NCI-H1092 (cell line): ENCODE measurements at places on chromosomes 16 and 17.

GRCh38 chr17:72244494-72244893 lies 123.7 kb downstream of the SOX9 start:
- DNase-seq = no peak

GRCh38 chr16:64731891-64732290 lies 390.0 kb downstream of the CDH11 start:
- no peak for DNase-seq

DNA sequence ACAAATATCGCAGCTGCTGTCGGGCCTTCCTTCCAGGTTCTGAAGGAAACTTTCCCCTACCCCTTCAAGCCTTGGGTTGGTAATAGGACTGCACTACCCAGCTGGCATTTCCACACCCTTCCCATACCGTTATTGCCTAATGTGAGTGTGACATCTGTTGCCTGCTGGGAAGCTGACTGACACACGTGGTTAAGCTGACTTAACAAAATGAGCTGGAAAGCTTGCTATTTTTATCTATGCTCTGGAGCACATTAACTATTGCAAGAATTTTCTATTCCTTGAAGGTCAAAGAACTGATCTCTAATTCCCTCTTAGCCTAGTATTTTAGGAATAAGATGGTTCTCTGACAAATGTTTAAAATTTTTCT lies 79.5 kb downstream of the PMP22 start:
- DNase-seq = no peak

- no peak for DNase-seq
These were observed 18.1 kb upstream of the DLX3 start for GRCh38 chr17:50013079-50013478.

DNA sequence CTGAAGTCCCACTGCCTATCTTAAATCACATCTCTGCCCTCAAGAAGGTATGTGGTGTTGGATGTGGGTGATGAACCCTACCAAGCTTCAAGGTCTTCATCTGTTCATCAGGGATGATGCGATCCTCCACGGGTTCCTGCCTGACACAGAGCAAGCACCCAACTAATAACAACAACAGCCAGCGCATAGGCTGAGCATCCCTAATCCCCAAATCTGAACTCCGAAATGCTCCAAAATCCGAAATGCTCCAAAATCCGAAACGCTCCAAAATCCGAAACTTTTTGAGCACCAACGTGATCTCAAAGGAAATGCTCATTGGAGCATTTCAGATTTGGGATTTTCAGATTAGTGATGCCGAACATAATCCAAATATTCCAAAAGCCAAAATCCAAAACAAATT lies 238.9 kb upstream of the SDK2 start:
- no peak for DNase-seq

- no peak for DNase-seq
These were observed 2.6 kb downstream of the TSPOAP1 start for GRCh38 chr17:58325976-58326468.

DNA sequence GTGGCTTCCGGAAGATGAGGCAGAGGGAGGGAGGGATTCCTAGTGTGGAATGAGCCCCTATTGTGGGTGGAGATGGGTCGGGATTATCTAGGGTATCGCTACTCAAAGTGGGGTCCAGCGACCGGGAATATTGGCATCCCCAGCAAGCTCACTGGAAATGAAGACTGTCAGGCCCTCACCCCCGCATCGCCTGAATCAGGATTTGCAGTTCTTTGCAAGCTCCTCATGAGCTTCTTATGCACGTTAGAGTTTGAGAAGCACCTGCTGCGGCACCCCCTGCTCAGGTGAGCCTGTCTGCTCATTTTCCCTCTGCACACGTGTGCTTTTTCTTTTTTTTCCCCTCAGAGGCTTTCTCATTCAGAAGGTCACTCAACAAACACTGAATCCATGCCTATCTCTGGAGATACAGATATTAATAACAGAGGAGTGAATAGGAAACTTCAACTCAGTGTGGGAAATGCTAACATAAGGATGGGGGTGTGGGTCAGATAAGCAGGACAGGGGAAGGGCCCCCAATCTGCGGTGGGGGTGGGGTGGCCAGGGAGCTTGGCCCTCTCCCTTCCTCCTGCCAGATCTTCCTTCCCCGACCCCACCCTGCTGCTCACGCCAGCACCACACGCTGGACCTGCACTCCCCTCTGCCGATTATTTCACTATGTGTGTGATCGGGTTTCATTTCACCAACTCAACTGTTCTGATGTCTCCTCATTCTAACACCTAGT lies 67.7 kb upstream of the NFAT5 start:
- no peak for DNase-seq

DNA sequence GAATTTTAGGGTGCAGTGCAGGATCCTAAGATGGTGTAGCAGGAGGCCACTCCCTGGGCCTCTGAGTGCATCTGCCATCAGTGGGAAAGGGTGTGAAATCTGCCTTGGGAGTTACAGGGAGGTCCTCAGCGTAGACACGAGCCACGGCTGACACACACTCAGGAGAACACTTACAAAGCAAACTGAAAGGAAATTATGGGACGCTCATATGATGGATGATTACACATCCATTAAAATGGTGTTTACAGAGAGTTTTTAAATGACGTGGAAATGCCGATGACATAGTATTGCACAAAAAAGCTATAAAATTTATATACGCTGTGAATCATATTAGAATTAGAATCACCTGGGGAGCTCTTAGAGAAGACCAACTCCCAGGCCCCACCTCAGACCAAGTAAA lies 175.2 kb downstream of the CCDC182 start:
- no peak for DNase-seq

DNA sequence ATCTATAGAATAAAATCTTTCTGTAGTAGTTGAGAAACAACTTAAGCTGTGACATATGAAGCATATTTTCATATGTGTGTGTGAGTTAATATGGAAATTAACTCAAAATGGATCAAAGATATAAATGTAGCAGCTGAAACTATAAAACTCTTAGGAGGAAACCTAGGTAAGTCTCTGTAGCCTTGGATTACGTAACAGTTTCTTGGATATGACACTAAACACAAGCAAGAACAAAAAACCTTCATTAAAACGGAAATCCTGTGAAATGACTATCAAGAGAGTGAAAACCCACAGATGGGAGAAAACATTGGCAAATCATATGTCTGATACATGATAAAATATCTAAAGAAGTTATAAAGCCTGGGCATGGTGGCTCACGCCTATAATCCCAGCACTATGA lies 104.4 kb downstream of the VPS53 start:
- DNase-seq = no peak

- no peak for DNase-seq
These were observed 51.8 kb downstream of the C17orf67 start for GRCh38 chr17:56781906-56782305.

DNA sequence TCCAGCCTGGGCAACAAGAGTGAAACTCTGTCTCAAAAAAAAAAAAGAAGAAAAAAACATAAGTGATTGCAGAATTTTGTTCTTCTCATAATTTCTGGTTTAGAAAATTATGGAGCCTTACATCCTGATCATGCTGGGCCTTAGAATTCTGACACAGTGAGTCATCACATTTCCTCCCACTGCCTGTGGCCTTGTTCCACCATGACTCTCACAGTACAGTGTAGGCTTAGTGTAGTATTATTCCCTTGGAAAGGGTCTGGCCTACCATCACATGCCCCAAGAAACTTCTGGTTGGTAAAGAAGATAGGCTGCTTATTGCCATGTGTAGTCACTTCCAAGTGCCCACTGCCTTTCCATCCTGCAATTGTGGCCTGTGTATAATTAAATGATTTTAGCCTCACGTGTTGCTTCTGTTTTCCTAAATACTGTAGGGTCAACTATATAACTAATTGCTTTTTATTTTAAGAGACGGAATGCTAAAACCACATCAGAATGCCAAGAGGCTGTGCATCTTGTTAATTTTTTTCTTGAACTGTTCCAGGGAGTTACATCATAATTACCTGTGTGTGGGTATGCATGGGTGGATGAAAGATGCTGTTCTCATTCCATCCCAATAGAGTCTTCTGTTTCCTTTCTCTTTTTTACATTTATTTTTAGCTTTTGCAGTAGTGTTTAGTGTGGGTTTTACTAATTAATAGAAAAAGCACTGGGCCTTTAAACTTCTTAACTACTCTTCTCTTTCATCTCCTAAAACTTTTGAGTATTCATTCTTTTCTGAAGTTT lies 25.9 kb downstream of the OGFOD1 start:
- no peak for DNase-seq

DNA sequence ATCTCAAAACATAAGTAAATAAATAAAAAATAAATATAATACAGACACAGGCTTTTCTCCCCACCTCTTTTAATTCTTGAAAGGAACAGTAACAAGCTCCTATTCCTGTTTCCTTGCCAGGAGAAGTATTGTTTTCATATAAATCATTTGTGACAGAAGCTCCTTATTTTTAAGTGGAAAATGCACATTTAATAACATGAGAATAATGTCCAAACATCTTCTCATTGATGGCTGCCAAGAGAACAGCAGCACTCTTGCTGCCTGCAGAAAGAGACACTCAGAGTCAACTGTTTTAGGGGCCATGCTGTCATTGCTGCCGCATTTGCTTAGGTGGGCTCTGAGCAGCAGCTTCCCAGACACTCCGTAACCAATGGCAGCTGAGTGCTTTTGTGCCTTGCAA lies 580.1 kb downstream of the WWOX start:
- DNase-seq = no peak

DNA sequence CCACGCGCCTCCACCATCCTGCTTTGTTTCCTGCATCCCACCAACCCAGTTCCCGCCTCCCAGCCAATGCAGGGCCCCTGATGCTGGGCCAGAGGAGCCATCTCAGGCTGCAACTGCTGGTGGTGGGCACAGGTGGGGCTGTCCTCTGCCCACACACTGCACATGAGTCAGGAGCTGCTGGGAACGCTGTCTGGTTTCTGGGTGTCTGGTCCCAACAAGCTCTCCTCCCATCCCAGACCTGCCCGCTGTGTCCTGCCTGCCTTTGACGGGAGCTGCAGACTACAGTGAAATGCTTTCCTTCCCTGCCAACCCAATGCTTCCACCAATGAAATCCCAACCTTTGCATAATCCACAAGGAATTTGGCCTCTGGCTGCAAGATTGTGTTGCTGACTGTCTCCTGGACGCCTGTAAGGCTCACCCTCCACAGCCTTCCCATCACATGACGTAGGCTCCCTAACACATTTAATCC lies 98.9 kb downstream of the N4BP1 start:
- DNase-seq = no peak

- DNase-seq = no peak
These were observed 6.1 kb downstream of the TBX21 start for GRCh38 chr17:47739150-47739549.

- DNase-seq = no peak
These were observed 181.4 kb downstream of the ENGASE start for GRCh38 chr17:79255926-79256585.

- no peak for DNase-seq
These were observed 1595.0 kb upstream of the GOT2 start for GRCh38 chr16:60329108-60329507.

GRCh38 chr17:14118951-14119350 lies 49.6 kb downstream of the COX10 start:
- DNase-seq = no peak

- DNase-seq = no peak
These were observed 18.8 kb downstream of the STX4 start for GRCh38 chr16:31052114-31052513.

- DNase-seq = no peak
These were observed 49.8 kb downstream of the SEC14L1 start for GRCh38 chr17:77190576-77190975.

GRCh38 chr16:86525696-86526095 lies 15.4 kb downstream of the FOXF1 start:
- DNase-seq = no peak

- peak; percentile 76 for DNase-seq
These were observed 10.2 kb upstream of the HOXB9 start for GRCh38 chr17:48636177-48637018.
